ENCODE measurements at places on chromosomes 7 and 10.

- DNase-seq: no peak
Observed at GRCh38 chr7:47583739-47584535, 2.0 kb upstream of the TNS3 start.

GRCh38 chr7:154566877-154567276, 436.0 kb downstream of the PAXIP1 start:
- no peak for DNase-seq

DNA sequence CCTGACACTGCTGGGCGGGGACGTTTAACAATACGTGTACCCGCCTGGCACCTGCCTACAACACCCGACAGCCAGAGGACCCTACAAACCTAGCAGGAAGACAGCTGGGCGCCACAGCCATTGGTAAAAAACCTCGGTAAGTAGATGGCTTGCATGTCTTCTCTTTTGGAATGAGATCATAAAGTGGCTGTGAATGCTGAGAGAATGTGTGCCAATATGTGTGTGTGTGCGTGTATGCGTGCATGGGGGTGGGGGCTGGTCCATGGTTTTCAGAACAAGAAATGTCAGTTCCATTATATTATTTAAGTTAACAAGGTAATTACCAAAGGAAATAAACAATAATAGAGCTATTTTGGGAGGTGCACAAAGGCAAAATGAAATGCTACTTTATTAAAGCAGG, 39.2 kb downstream of the PAPOLB start:
- no peak for DNase-seq

DNA sequence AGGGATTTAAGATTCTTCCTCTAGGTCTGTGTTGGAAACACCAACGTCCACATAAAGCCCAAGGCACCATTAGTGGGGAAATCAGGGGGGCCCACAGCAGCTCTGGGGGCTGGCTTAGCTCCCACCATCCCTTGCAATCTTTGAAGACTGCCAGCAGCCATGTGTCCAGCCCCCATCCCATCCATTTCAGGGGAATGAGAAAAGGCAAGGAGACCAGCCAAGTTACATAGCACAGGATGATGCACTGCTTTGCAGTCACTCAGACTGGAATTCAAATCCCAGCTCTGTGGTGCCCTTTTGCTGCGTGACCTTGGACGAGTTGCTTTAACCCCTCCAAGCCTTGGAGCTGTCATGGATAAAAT, 108.9 kb upstream of the ZMIZ1 start:
- no peak for DNase-seq

DNA sequence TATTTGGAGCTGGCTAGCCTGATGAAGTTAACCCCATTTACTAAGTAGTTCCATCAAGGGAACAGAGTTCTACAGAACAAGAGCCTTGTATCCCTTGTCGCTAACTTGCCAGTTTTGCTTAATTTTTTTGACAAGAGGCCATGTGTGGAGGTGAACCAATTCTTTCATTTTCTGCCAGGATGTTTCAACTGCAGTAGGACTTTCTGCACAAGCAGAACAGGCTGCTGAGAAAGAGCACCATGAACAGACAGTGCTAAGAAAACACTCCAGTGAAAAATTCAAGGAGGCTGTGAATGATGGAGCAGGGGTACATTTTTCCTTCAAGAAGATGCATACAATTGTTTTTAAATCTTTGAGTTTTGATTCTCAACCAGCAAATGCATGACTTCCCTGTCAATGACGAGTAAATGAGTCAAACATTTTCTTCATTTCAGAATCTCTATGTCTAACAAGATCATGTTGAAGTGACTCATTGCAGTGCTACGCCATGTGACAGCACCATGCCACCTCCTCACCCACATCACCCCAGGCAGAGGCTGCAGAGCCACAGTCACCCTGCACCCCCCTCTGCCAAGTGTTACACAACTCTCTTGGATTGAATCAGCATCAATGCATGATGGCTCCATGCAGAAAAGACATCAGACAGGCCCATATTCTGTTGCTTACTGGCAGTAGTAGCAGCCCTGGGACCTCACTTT, 193.1 kb downstream of the COBL start:
- no peak for DNase-seq

- DNase-seq: no peak
Observed at GRCh38 chr7:120993553-120994191, 5.2 kb downstream of the CPED1 start.

DNA sequence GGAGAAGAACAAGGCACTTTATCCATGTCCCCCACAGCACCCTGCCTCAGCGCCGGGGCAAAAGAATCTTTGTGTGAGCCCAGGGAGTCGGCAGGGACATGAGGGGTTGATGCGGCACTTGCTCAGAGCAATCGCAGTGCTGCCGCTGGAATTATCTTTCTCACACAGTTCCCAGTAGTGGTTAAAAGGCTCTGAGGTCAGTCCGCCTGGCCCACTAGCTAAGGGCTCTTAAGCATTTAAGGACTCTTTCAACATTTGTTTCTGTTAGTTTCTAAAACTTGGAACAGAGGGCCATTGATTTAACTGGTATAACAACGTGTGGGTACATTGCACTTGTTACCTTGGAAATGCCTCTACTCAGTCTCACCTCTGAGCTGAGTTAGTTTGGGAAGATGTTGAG, 208.0 kb upstream of the C7orf33 start:
- no peak for DNase-seq

GRCh38 chr10:6958711-6959110, 378.6 kb upstream of the PRKCQ start:
- no peak for DNase-seq

- DNase-seq: no peak
Observed at GRCh38 chr10:100934084-100934659, 21.4 kb downstream of the SLF2 start.

DNA sequence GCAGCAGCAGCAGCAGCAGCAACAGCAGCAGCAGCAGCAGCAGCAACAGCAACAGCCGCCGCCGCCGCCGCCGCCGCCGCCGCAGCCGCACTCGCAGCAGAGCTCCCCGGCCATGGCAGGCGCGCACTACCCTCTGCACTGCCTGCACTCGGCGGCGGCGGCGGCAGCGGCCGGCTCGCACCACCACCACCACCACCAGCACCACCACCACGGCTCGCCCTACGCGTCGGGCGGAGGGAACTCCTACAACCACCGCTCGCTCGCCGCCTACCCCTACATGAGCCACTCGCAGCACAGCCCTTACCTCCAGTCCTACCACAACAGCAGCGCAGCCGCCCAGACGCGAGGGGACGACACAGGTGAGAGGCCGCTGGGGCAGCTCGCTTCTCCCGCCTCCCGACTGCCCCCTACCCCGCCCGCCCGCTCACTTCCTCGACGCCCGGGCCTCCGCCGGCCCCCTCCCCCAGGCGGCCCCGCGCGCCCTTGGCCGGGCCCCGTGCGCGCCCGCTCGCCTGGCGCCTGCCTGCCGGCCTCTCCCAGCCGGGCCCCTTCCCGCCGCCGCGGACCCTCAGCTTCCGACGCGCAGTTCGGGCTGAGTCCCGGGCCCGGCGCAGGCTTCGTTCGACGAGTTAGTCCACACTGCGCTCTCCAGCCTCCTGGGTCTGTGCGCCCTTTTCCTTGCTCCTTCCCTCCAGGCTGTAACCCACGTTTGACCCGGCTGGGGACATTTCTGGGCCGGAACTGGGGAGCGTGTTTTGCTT, 882 bp downstream of the DLX6 start:
- no peak for DNase-seq

- DNase-seq: no peak
Observed at GRCh38 chr10:3737864-3738263, 47.1 kb downstream of the KLF6 start.
